BJ (cell line): ENCODE measurements at places on chromosomes 11 and 22.

GRCh38 chr22:46769191-46769675 lies 6.8 kb downstream of the TBC1D22A start:
- DNase-seq = no peak

DNA sequence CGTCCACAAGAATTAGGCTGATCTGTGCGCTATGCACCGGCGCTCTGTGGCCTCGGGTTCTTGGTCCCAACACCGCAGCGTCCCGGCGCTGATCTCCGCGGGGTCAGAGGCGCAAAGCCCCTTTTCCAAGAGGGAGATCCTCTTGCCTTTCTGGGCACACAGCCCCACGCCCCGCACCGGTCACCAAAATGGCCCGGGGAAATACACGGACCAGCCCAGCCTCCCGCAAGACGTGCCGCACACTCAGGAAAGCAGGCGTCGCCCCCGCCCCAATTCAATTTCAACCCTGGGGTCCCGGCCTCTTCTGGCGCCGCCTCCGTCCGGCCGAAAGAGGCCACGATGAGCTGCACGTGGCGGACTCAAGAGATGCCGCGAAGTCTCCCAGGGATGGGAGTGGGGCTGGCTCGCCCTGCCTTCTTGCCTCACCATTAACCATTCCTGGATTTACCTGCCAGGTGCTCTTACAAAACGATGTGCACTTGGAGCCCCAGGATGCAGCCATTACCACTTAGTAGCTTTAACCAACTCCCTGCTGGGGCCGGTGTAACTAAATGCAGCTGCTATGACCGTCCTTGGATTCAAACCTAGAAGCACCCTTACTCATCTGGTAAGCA lies 10.5 kb downstream of the PIWIL3 start:
- DNase-seq = no peak

- no peak for DNase-seq
Observed at GRCh38 chr11:122275508-122275907, 159.5 kb upstream of the BLID start.

DNA sequence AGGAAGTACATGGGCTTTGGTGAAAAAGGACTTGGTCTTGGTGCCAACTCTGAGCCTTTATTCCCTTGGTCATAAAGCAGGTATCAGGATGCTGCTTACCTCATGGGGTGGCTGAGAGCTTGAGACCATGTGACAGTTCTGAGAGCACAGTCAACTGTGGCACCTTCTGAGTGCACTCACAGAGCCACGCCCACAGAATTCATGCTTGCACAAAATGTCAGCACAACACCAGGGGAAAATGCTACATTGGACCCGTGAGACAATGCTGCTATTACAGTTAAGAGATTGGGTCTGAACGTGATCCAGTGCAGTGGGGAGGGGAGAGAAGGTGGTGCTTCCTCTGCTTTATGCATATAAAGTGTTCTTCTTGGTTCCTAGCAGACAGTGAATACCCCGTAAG lies 79.5 kb upstream of the SPON1 start:
- DNase-seq = no peak

DNA sequence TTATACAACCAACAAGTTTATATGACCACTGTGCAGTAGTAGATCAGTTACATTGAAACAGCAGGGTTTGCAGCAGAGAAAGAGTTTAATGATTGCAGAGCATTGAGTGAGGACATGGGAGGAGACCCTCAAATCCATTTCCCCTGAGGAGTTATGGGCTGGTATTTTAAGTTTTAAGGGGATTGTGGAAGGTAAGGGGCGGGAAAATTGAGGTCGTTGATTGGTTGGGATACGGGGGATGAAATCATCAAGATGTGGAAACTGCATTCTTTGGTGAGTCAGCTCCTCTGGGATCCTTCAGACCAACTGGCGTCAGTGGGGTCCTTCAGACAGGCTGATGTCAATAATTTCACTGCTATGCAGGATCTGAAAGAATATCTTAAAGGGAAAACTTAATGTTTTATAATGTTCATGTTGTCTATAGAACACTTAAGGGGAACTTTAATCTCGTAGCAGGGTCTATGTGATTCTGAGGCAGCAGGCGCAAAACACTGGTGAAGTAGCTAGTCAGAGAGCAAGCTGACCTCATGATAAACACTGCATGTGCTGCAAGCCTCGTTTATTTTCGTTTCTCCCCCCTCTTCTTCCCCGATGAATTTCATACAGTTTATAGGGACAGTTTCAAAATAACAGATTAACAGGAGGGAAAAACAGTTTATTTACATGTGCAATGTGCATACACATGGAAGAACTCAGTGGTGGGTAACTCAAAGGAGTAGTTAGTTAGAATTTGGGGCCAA lies 17.4 kb upstream of the BACE1-AS start:
- peak; percentile 29 for DNase-seq

- no peak for DNase-seq
Observed at GRCh38 chr11:115933564-115933963, 429.3 kb upstream of the CADM1 start.

- DNase-seq = no peak
Observed at GRCh38 chr11:133842730-133843129, 2.6 kb downstream of the SPATA19 start.

- DNase-seq = no peak
Observed at GRCh38 chr11:9887472-9887871, 223.6 kb downstream of the SWAP70 start.

GRCh38 chr11:36657610-36658267 lies 59.7 kb upstream of the RAG2 start:
- DNase-seq = no peak

- no peak for DNase-seq
Observed at GRCh38 chr11:64566042-64566914, 24.7 kb upstream of the SLC22A12 start.

- no peak for DNase-seq
Observed at GRCh38 chr22:37860796-37861421, 11.7 kb downstream of the EIF3L start.

DNA sequence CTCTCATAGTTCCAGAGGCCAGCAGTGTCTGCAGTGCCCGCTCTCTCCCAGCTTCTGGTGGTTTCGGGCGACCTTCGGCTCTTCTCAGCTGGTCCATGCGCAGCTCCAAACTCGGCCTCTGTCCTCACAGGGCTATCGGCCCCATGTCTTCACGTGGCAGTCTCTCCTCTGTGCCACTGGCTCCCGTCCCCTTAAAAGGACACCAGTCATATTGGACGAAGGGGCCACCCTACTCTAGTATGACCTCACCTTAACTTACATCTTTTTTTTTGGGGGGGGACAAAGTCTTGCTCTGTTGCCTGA lies 13.8 kb downstream of the LTO1 start:
- DNase-seq = no peak

DNA sequence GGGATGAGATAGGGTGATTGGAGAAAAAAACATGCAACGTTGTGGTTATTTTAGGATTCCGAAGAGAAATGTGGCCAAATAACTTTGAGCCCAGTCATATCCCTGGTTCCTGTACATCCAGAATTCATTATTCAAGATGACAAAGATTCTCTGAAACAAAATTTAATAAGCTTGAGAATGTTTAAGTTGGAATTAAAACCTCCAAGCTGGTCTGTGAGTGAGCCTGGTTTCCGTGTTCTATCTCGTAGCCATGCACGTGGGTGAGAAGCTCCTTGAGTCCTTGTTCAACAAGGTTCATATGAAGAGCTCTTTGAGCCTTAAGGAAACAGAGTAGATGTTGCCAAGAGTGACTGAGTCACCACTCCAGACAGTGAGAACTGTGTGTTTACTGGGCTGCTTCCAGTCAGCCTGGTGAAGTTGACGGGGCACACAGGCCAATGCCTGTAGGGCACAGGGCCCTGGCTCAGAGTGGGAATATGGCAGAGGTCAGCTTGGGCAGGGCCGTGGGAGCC lies 206.5 kb downstream of the NAV2 start:
- peak; percentile 98 for DNase-seq

GRCh38 chr11:78023426-78023825 lies 350 bp upstream of the KCTD14 start:
- no peak for DNase-seq

GRCh38 chr22:44336962-44337677 lies 24.4 kb upstream of the SHISAL1 start:
- no peak for DNase-seq

DNA sequence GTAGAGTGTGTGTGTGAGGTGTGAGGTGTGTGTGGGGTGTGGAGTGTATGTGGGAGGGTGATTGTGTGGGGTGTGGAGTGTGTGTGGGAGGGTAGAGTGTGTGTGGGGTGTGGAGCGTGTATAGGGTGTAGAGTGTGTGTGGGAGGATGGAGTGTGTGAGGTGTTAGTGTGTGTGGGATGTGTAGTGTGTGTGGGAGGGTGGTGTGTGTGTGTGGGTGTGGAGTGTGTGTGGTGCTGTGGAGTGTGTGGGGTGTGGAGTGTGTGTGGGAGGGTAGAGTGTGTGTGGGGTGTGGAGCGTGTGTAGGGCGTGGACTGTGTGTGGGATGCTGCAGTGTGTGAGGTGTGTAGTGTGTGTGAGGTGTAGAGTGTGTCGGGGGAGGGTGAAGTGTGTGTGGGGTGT lies 356.1 kb downstream of the CADM1 start:
- no peak for DNase-seq
